NCI-H524 (cell line): ENCODE measurements at places on chromosomes 11 and 22.
A peak's percentile ranks its signal among the peaks of the same experiment; 100 is the strongest.

- DNase-seq, result peak; percentile 39
Measured at GRCh38 chr11:126186708-126187529, 24.5 kb downstream of the RPUSD4 start.

- no peak for DNase-seq
Measured at GRCh38 chr11:78290293-78291176, 101.8 kb downstream of the USP35 start.

- no peak for DNase-seq
Measured at GRCh38 chr11:965206-965775, 39.6 kb downstream of the AP2A2 start.

GRCh38 chr11:65066805-65067291 is 8.5 kb upstream of the NAALADL1 start:
- no peak for DNase-seq

DNA sequence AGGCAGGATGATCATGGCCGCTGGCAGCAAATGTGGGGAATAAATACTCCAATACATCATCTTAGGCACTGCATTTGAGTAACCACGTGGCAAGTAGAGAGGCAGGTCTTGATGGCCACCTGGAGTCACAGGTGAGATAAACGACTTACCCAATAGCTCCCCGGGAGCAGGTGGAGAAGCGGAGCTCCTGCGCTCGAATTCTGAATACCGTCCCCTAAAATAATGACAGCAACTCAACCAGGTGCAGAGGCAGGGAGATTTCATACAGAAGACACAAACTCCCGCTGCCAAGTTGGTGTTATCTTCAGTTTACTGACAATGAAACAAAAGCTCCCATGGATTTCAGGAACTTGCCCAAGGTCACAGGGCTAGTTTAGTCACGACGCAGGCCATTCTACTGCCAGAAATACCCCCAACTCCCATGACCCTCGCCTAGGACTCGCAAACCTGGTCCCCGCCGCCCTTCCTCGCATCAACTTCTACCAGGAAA is 437 bp downstream of the SLC43A3 start:
- DNase-seq, result no peak

DNA sequence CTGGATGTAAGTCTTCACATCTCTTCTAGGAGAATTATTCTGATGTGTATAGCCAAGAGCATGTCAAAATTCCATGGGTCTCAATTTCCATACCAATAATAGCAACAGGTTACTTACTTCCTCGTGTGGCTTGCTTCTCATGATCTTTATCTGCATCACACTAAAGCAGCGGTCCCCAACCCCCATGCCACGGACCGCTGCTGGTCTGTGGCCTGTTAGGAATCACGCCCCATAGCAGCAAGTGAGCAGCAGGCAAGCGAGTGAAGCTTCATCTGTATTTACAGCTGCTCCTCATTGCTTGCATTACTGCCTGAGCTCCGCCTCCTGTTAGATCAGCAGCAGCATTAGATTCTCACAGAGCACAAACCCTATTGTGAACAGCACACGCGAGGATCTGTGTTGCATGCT is 28.9 kb upstream of the SLC25A1 start:
- no peak for DNase-seq
